Cortex of kidney (tissue), 1 donor: ENCODE measurements at places on chromosomes 4 and X.

GRCh38 chr4:165994701-165995100, 121.7 kb downstream of the TLL1 start:
- no peak for DNase-seq

DNA sequence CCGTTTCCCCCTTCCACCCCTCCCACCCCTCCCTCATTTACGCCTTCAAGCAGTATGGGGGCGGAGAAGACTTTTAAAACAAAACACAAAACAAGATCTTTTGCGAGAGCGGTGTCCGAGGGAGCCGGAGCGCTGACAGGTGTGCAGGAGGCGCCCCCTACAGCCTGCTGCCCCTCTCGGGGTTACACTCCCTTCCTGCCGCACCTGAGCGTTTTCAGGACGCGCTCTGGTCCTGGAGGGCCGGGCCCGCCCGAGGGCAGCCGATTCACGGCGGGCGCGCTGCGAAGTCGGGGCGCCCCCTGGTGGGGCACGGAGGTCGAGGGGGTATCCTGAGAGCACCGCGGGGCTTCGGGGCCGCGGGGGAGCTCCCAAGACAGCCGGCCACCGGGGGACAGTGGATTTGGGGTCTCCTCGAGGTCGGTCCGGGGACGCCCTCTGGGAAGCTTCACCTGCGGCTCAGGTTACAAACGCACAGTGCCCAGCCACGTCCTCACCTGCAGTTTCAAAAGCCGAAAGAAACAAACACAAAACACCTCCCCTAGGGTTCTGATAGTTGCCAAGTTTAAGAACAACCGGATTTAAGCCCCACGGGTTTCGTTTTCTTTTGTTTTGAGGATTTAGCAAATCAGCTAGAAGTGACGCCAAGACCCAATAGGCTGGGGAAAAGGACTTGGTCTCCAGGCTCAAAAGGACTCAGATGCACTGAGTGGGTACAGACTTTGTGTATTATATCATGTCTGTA, 8.0 kb upstream of the NEUROG2 start:
- no peak for DNase-seq

DNA sequence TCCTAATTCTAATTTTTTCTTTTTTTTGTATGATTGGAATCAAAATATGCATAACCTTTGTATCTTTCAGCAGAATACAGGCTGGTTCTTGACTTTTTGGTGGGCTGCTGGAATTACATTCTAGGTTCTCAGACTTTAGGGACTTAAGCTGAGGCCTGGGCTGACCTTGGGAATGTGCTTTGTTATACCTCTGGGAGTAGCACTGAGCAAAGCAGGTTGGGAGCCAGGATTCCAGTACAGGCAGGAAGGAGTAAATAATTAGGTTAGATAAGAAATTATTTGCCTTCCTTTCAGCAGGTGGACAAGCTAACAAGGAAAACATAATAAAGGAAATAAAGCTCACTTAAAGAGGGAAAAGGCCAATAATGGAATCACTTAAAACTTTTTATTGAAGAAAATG, 49.9 kb upstream of the SLC4A4 start:
- no peak for DNase-seq

DNA sequence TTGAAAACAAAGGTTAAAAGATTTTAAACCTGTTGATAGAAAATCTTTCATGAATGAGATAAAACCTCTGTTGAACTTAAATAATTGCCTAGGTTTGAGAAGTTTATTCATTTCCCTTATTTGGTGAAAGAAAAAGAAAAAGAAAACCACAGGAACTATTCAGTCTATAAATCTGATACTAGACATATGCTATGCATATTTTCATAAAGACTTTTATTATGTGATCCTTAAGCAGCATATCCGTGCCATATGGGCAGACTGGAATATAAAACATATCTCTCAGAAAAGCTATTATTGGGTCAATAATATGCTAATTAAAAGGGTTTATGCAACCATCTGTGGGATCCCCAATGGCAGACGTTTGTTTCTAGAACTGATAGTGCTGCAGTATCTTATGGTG, 178.7 kb downstream of the RASL11B start:
- DNase-seq: no peak

DNA sequence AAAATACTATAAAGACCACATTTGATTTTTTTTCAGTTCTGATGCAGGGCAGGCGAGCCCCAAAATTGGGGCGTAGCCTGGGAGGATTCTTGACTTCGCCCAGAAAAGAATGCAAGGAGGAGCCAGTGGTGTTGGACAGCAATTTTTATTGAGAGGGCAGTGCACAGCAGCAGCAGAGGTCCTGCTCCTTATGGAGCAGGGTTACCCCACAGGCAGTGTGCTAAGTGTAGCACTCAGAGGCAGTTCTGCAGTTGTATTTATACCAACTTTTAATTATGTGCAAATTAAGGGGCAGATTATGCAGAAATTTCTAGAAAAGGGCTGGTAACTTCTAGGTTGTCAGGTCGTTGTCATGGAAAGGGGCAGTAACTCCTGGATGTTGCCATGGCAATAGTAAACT, 69.9 kb downstream of the GASK1B start:
- DNase-seq: no peak

GRCh38 chr4:2159931-2160330, 82.0 kb downstream of the HAUS3 start:
- DNase-seq: no peak

GRCh38 chr4:117889978-117890377, 144.3 kb upstream of the NDST3 start:
- DNase-seq: no peak

GRCh38 chrX:153667281-153667955, 6.2 kb downstream of the PNCK start:
- DNase-seq: no peak

DNA sequence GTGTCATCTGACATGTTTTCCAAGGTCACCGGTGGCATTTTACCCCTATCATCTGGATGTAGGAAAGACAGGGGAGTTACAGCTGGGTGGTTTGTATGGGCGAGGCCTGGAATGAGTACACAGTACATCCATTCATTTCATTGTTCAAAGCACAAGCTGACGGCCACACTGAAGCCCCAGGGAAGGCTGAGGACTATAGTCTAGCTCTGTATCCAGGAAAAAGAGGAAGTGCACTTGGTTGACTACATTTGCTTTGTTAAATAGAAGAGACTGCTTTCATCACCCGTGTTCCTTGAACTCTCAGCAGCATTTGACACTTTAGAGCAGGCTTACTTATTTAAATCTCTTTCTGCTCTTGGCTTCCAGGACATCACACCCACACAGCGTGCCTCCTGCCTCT, 1041.0 kb upstream of the TENM3 start:
- no peak for DNase-seq

- no peak for DNase-seq
These were observed 84.6 kb upstream of the RPL34 start for GRCh38 chr4:108535757-108536156.

- DNase-seq: no peak
These were observed 482.8 kb upstream of the HTR2C start for GRCh38 chrX:114101081-114101480.

DNA sequence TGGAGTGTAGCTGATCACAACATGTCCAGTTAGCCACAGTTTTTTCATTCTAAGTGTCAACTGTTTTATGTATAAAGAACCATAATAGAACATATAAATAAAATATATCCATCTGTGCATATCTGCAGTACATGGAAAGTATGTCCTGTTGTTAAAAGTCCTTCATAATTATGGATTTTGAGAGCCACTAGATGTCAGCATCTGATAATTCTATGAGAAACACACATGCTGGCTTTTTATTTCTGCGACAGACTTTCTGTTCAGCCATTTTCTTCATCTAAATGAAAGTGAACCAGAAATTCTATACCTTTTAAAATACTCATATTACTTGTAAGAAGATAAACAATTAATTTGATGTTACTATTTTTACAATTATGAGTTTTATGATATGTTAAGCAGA, 251.5 kb downstream of the GPM6A start:
- DNase-seq: no peak

- no peak for DNase-seq
These were observed 110.8 kb downstream of the AFAP1 start for GRCh38 chr4:7828793-7829301.

- no peak for DNase-seq
These were observed 1042.3 kb downstream of the FSTL5 start for GRCh38 chr4:161121451-161121850.

- no peak for DNase-seq
These were observed 82.7 kb upstream of the MAML3 start for GRCh38 chr4:140236654-140237169.

- DNase-seq: no peak
These were observed 298.1 kb upstream of the SLC7A11 start for GRCh38 chr4:138540056-138540800.

DNA sequence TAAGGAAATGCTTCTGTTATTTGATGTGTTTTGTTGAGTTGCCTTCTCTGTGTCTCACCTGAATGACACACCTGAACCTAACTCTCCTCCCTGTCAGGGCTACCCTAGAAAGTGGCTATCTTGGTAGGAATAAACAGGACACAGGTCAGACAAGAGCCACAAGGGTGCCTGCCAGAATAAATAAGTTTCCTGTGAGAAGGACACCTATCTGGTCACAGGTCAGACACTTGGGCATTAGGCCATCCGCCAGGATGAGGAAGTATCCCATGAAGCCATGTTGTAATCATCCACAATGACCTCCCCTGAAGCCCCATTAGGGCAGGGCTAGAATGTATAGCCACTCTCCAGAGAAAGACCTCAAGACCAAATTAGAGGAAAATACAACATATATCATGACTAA, 318.8 kb downstream of the ZNF674 start:
- DNase-seq: no peak

- DNase-seq: no peak
These were observed 9.3 kb downstream of the NKX1-1 start for GRCh38 chr4:1396806-1397455.

DNA sequence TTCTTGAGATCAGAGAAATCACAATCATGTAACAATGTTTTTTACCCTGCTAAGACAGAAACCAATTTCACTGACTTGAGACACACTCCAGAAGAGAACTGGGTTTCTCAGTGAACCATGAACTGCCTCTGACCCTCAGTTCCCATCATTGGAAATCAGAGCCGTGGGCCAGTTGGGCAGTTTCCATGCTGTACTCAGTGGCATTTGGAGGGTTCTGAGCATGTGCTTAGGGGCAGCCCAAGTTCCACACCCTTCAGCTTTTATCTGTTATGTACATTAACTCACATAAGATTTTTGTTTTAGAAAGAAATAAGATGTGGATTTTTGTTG, 77.9 kb downstream of the BTC start:
- no peak for DNase-seq

- DNase-seq: no peak
These were observed 832.5 kb upstream of the GRID2 start for GRCh38 chr4:91471280-91471679.

DNA sequence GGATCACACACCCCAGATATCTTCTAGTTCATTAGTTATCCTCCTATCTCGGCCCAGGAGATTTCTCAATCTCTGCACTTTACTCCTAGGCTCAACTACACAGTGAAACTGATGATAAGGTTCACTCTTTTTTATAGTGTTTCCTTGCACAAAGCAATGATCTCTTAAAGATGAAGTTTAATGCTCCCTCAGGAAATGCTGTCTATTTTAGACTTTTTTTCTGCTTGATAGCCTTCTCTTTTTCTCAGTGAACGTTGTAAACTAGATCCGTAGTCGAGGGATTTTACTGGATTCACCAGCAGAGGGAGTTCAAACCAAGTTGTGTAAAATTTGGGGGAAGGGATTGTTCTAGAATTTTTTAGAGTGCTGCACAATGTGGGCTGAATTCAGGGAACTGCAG, 269.6 kb downstream of the GBA3 start:
- DNase-seq: no peak

GRCh38 chr4:164438321-164438720, 315.6 kb upstream of the SMIM31 start:
- no peak for DNase-seq

DNA sequence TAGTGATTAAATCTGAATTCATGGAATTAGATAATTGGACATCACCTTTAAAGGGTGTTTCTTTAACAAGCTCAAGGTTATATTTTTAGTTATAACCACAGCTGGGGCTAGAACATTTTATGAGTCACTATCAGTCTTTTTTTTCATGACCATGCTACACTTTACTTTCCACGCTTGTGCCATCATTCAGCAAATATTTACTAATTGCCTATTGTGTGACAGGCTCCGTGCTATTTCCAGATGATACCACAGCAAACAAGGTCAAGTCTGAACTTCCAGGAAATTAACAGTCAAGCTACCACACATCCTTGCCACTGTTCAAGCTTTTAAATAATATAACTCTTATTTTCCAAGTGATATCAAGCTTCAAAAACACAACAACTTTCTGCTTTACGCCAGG, 16.5 kb downstream of the SPANXN3 start:
- DNase-seq: no peak

- DNase-seq: no peak
These were observed 155.6 kb upstream of the PITX2 start for GRCh38 chr4:110778521-110778920.

DNA sequence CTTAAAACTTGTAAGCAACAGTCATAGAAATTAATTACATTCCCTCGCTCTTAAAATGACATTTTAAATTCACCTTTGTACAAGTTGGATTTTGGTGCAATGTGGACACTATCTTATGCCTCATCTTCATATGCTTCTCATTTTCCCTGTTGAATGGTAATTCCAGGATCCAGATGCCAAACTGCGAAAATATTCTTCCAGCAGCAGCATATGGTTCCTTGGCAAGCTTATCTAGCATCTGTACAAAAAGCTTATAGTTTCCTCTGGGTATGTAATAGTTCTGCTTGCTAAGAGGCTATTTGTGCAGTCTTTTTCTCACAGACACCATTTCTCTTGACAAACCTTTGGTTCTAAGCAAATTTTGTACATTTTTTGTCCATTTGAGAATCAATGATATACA, 2079.7 kb upstream of the AGA start:
- DNase-seq: no peak

GRCh38 chr4:60744767-60745166, 455.4 kb upstream of the ADGRL3 start:
- DNase-seq: no peak

DNA sequence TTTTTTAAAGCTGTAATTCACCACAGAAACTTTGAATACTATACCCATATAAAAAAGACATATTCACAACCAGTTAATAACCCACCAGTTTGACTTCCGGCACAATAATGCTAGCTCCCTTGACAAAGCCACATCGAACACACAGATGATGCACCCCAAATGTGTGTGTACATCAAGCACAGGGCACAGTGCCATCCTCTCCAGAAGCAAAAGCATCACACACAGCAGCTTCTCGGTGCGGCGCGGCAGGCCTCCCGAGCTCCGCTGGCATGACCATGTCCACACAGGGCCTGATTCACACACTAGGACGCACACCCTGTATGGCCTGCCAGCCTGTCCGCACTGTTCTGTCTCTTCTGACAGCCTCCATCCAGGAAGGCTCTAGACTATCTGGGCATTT, 88.0 kb downstream of the LEF1 start:
- no peak for DNase-seq

DNA sequence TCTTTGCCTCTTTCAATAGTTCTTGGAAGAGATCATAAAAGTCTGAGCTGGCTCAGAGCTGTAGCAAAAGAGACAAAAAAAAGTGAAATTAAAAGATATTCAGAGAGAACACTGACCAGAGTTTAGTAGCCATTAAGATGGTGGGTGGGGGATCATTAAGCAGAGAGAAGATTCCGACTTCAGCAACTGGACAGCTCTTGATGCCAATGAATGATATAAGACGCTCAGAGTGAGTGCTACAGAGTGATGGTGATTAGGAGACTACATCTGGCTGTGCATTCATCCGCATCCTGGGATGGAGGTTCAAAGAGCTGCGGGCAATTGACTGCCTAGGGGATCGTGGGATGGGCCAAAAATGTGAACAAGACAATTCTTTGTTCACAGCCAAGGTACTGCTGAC, 178.5 kb downstream of the PACRGL start:
- no peak for DNase-seq
